ENCODE measurements at places on chromosomes 4 and X. TPM values are rescaled to one million over a fixed set of nuclear protein-coding genes. Genes with fewer than 3 reads are reported as not detected.

- DNase-seq, result no peak
Measured at GRCh38 chrX:133985164-133985966, at the start of gene GPC3. TSS of gene GPC3 (minus strand) at chrX:133985594.

- no peak for DNase-seq
Measured at GRCh38 chrX:41382714-41383645, 49.0 kb downstream of the DDX3X start.

GRCh38 chr4:41528512-41529205, 9.3 kb upstream of the LIMCH1 start:
- no peak for DNase-seq

DNA sequence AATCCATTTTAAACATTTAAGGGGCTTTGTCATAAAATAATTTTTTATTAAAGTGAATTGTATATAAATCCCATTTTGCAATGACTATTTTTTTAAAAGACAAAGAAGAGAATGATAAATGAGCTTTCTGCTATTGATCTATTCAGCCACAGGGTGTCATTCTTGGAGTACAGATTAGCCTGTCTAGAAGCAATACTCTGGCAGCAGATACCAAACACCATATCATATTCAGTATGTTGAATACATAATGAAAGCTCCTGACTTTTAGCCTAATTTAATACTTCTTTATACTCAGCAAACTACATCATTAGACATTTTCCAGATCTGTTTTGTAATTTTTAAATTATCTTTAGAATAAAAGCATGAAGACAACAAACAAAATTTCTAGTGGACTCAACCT, 496.3 kb downstream of the PDGFC start:
- DNase-seq, result no peak

- DNase-seq, result no peak
Measured at GRCh38 chr4:76322236-76322635, 15.7 kb downstream of the STBD1 start.

GRCh38 chrX:148577741-148578140, 77.3 kb downstream of the AFF2 start:
- DNase-seq, result no peak

DNA sequence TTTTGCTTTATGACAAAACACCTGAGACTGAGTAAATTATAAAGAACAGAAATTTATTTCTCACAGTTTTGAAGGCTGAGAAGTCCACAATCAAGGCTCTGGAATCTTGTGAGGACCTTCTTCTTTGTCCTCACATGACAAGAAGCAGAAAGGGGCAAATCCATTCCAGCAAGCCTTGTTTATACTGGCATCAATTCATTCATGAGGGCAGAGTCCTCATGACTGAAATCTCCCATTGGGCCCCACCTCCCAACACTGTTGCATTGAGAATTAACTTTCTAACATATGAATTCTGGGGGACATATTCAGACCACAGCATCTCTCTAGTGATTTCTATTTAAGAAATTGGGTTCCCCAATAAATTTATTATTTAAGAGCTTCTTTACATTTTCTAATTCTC, 395.4 kb downstream of the AR start:
- DNase-seq, result no peak

- DNase-seq, result no peak
Measured at GRCh38 chrX:30060718-30061117, 154.6 kb upstream of the MAGEB2 start.

- no peak for DNase-seq
Measured at GRCh38 chr4:1194010-1194900, 21.9 kb upstream of the SPON2 start.

DNA sequence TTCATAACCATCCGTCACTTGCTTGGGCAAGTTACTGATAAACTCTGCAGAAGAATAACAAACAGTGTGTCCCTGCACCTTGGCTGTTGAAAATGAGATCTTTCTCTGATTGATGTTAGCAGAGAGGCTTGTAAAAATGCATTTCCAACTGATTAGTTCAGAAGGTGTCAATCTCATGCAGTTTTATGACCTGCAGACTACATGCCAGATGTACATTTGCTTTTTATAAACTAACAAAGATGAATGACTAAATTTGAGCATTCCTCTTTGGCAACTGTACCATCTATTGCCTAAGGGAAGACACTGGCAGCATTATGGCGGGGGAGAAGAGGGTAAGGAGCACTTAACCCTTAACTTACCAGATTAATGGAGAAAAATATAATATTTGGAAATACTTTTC, 192.8 kb downstream of the DCTD start:
- peak; percentile 17 for DNase-seq

DNA sequence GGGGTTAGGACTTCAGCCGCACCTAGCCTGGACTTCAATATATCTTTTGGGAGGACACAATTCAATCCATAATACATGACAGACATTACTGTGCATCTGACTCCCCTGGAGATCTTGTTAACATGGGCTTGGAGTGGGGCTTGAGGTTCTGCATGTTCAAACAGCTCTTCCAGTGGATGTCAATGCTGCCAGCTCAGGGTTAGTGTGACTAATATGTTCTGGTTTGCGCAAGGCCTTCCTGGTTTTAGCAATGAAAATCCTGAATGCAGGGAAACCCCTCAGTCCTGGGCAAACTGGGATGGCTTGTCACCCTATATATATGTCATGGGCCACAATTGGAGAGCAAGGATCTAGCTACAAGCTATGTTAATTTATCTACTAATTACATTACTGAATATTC, 2.7 kb upstream of the TSPAN7 start:
- DNase-seq, result no peak

DNA sequence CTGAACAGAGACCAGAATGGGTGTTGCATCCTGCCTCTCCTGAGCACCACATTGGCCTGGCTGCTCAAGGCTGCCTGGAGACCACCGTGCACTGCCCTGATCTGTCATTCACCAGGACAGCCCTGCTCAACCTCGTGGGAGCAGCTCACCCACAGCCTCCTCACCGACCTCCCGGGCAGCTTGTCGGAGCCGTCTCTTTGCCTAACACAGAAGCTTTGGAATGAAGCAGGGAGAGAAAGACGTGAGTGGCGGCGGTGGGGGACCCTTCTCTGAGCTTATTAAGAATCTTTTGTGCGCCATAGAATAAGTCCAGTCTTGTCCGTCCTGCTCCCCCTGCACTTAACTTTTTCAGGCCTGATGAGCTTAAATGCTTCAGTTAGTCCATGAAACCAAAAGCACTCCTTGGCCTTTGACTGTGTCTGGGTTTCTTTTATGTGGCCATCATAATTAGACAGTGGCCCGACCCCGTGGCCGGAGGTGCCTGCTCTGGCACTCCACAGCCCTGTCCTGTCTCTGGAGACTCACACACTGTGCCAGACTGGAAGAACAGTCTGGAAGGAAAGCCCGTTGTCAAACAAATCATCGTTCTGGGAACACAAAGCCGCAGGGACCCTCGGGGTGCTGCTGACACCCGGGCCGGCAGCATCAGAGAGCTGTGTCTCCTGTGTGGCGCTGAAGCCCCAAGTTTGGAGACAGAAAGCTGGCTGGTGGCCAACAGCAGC, 192.8 kb downstream of the BCOR start:
- no peak for DNase-seq

- no peak for DNase-seq
Measured at GRCh38 chr4:105106426-105106825, 40.2 kb upstream of the TET2 start.

GRCh38 chr4:166538491-166539005, 665.5 kb downstream of the TLL1 start:
- no peak for DNase-seq

GRCh38 chr4:161359491-161359890, 804.3 kb downstream of the FSTL5 start:
- no peak for DNase-seq

DNA sequence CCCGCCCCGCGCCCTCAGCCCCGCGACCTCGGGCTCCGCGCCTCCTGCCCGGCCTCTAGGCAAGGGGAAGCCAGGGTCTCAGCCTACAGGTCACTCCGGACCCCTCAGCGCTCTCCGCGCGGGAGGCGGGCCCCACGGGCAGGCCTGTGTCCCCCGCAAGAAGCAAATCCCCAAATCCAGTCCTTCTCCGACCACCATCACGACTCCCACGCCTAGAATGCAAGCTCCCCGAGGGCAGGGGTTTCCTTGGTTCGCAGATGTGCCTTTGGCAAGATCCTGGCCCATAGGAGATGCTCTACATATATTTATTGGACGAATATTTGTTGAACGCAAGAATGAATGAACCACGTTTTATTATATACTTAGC, 260 bp upstream of the CCDC149 start:
- DNase-seq, result no peak

DNA sequence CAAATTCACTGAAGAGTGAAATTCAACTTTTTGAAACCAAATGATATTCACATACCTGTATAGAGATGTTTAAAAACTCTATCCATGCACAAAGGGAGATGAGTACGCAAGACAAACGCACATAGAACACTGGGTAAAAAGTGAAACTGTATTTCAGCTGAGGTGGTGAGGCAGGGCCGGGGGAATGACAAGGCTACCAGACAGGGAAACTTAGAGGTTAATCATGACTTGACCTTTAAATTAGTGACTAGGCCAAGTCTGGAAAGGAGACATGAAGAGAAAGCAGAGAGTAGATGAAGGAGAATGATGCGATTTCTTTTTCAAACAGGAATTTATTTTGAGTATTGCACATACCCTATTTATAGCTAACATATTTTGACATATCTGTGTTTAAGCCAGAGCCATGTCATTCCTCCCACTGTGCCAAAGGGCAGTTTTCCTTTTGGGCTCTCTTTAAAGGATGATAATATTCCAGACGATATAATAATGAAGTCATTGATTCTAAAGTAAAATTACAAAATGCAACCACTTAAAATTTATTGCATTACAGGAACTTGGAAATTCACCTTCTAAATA, 49.4 kb downstream of the ARHGEF6 start:
- no peak for DNase-seq

DNA sequence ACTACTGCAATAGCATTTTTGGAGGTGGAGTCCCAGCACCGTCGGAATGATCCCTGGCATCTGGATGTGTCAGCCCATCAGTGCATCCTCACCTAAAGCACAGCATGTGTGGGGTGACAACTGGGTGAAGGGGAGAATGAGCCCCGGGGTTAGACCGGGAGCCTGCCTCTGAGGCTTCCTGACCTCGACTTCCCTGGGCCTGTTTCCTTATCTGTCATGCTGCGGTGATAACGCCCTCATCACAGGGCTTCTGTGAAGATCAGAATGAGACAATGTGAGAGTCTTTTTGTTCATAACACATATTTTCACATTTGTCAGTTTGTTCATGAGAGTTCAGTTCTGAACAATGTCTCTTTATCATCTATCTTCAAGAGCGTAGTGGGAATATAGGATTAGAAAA, 31.1 kb upstream of the PDLIM3 start:
- DNase-seq, result no peak

GRCh38 chr4:128349921-128350320, 62.3 kb upstream of the PGRMC2 start:
- no peak for DNase-seq

GRCh38 chrX:124257924-124258702, 74.3 kb upstream of the TEX13D start:
- DNase-seq, result no peak

DNA sequence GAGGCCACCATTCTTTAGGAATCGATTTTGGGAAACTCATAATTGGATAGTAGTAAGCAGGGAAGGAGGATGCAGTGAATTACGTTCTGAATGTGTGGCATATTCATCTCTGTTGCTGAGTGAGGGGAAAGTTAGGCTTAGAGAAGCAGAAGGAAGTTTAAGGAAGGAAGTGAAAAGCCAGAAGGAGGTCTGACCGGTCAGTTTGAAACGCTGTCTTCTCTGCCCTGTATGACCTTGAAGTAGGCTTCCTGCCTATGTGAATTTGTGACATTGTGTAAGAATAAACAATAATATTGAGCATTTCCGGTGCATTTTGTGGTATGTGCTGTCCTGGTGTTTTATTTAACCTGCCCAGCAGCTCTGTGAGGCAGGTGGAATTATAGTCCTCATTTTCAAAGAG, 67.3 kb downstream of the PDLIM5 start:
- no peak for DNase-seq

- DNase-seq, result no peak
Measured at GRCh38 chrX:49272421-49272820, 2.8 kb downstream of the PPP1R3F start.

GRCh38 chr4:146791439-146791838, 152.7 kb downstream of the POU4F2 start:
- no peak for DNase-seq

DNA sequence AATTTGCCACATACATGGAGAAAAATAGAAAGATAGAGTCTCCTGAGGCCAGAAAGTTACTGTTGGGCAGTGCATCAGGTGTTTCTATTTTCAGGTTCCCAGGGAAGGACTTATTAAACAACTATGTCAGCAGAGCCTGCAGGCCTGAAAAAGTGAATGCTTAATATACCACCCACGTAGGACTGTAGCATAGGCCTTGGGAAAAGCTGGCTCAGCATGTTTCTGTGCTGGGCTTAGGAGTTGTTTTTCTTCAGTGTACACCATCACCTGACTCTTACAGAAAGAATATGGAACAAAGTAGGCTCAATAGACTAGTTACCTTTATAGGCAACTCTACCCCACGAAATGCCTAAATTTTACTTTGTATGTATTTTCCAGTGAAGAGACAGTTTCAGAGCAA, 1385.9 kb downstream of the FAM133A start:
- no peak for DNase-seq

GRCh38 chr4:2425386-2426068, 6.8 kb downstream of the CFAP99 start:
- no peak for DNase-seq

DNA sequence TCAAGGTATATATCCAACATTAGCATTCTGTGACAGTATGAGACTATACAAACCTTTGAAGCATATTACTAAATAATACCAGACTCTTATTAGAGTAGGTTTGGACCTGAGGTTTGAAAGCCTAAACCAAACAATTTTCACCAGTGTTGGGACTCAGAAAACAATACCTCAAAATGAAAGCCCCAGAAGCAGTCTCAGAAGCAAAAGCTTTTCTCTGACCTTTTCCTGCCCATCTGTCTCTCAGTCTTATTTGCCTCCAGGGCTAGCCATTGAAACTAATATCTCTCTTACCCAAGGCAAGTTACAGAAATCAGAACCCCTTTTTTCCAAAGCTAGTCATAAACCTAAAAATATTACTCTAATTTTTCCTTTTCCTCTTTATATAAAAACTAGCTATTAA, 163.3 kb downstream of the PTCHD1 start:
- DNase-seq, result no peak

The FMR1NB gene
- polyA plus RNA-seq, result not detected

The LINC00632 gene
- polyA plus RNA-seq, result 87.0 TPM

The DDX3X gene
- 76.2 TPM for polyA plus RNA-seq

The TMPRSS11F gene
- polyA plus RNA-seq, result not detected

The PHOX2B gene
- polyA plus RNA-seq, result not detected

The STATH gene
- polyA plus RNA-seq, result not detected

The IL13RA2 gene
- 0.99 TPM for polyA plus RNA-seq

The FGG gene
- polyA plus RNA-seq, result not detected

The TDO2 gene
- polyA plus RNA-seq, result not detected

The VEGFD gene
- polyA plus RNA-seq, result 0.07 TPM

The MAGEA2B gene
- not detected for polyA plus RNA-seq

The GCNA gene
- polyA plus RNA-seq, result 2.4 TPM

The PRPS2 gene
- 20.0 TPM for polyA plus RNA-seq

The APLN gene
- 0.09 TPM for polyA plus RNA-seq

Data from BJ (cell line).